Hematopoietic multipotent progenitor cell treated with erythropoietin and hydrocortisone succinate and interleukin-3 and kit ligand, for 8 days (in vitro differentiated cells): ENCODE measurements at places on chromosomes 7 and 10.

- no peak for DNase-seq
Measured at GRCh38 chr7:128887169-128888038, 23.1 kb downstream of the KCP start.

- no peak for DNase-seq
Measured at GRCh38 chr10:128217136-128217535, 90.9 kb upstream of the MKI67 start.

- DNase-seq, result no peak
Measured at GRCh38 chr10:14014423-14014822, 316.3 kb downstream of the FRMD4A start.

- no peak for DNase-seq
Measured at GRCh38 chr7:12754179-12754578, 66.7 kb downstream of the ARL4A start.

GRCh38 chr7:21373031-21373430 lies 54.9 kb upstream of the SP4 start:
- peak; percentile 71 for DNase-seq

GRCh38 chr10:62728479-62728878 lies 76.0 kb upstream of the ADO start:
- no peak for DNase-seq

DNA sequence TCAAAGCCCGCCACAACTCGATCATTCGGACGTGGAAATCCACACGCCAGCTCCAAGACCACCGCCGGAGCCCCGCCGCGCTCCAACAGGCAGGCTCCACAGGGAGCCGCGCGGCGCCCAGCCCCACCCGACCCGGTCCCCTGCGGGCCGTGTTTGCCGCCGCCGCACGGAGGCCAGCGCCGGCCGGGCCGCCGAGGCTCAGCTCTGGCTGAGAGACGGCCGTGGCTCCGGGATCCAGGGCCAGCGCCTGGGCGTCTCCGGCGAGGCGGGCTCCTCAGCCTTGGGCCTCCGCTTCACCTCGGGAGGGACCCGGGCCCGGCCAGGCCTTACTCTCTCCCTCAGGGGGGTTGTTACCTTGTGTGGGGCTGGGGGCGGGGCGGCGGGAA lies 333 bp downstream of the SMNDC1 start:
- peak; percentile 17 for DNase-seq

DNA sequence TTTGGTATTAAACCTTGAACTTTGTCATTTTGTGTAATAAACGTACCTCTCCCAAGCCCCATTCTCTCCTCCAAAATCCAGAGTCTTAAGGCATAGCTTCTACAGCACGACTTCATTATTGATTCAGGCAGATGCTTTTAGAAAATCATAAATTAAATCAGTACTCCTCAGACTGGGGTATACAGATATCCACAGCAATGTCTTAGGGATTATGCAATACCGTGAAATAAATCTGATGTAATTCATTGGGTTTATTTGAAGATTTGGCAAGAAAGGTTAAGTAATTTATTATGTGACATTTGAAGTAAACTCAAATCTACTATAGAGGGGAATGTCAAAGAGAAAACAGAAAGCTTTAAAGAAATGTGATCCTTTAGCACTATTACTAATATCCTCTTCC lies 246.1 kb upstream of the PLXDC2 start:
- DNase-seq, result no peak

DNA sequence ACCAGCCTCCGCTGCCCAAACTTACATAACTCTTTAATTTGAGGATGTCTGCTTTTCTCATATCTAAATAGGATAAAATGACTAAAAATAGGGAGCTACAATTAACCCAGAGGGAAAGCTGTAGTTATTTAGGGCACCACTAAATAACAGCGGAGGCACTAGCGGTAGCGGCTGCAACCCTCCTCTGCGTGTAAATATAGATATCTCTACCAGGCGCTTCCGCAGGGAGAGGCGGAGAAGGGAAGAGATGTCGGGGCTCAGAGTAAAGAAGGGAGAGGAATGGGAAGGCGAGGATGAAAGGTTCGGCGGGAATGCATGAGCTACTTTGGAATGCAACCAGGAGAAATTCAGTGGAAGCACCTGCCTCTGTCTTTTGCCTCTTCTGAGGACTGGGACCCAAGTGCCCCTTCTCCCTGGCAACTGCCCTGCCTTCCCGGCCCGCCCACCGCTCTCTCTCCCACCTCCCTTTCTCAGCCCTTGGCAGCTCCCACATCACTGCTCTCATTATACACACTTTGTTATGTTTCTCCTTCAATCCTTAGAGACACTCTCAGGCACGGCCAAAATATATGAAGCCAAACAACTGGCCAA lies 698.3 kb downstream of the PARD3 start:
- no peak for DNase-seq

GRCh38 chr7:108592646-108593201 lies 23.1 kb downstream of the DNAJB9 start:
- no peak for DNase-seq

DNA sequence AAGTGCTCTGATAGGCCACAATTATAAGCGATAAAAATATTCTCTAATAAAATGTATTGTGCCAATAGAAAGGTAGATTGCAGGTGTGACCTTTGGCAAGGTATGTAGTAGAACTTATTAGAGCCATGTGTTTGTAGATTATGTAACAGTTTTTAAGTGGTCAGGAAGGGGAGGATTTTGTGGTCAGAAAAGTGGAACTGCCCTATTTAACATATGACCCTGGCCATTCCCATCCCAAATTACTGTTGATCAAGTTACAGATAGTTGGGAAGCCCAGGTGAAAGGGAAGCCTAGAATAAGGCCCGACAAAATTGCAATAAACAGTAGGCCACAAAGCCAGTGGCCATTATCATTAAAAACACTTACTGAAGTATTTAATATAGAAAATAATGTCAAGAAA lies 89.2 kb downstream of the SPAG6 start:
- DNase-seq, result no peak
